ENCODE measurements at places on chromosomes 2 and 18.
A peak's percentile ranks its signal among the peaks of the same experiment; 100 is the strongest.

- DNase-seq, result no peak
Observed at GRCh38 chr18:43054815-43055519, 60.5 kb downstream of the RIT2 start.

DNA sequence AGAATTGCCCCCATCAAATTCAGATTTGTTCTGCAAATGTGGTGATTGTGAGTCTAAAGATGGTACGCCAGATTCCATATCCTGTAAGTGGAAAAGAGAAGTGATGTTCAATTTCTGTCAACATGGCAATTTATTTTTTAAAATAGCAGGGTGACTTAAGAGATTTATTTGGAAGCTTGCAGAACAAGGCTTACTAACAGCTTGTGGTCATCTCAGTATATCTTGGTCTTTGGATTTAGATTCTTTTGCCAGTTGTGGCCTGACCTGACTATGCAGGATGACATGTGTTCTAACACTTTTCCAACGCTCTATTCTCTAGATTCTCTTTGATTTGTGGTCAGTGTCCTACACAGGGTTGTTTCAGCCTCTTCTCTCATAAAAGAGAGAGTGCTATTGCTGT is 74.4 kb downstream of the MAP3K20 start:
- no peak for DNase-seq

DNA sequence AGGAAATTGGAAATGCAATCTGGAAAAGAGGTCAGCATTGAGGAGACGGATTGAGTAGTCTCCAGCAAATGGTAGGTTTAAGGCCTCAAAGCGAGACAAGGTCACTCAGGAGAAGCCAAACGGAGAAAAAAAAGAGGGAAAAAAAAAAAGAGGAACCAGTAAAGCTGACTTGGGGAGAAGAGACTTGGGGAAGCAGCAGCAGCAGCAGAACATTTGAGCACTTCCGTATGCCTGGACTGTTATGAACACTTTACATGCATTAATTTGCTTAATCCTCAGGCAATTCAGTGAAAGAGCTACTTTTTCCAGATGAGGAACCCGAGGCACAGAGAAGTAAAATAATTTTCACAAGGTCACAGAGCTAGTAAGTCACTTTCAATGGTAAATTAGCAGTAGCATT is 81.3 kb downstream of the OSBPL6 start:
- DNase-seq, result no peak

GRCh38 chr18:10207682-10208345 is 246.6 kb upstream of the APCDD1 start:
- DNase-seq, result no peak

DNA sequence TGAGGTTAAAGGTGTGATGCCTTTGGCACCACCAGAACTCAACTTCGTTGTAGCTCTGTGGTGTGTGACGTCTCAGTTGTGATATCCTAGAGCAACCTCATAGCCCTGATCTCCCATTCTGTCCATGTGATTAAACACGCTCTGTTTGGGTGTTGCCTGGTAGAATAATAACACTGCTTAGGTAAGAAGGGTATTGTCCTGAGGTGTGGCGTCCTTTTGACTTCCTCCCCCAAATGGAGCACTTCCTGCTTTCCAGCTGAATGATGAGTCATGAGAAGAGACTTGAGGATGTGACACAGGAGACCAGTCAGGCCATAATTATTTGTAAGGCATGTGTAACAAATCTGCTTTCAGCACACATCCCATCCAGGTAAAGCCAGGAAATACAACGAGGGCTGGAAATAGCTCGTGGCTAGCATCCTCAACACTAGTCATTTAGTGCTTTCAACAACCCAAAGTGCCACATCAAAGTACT is 100.7 kb downstream of the RAPGEF4 start:
- no peak for DNase-seq

DNA sequence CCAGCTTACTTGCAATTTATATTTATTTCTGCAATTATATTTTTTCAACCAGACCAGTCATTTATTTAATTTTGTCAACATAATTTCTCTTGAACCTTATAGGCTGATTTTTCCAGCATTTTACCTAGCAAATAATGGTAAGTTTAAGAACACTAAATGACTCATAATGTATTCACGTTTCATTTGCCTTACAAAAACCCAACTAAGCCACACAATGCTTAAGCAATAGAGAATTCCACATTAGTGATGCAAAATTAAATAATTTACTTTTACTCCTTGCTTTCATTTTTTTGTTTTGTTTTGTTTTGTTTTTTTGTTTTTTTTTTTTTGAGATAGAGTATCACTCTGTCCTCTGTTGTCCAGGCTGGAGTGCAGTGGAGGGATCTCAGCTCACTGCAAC is 110.4 kb upstream of the VRK2 start:
- no peak for DNase-seq

- no peak for DNase-seq
Observed at GRCh38 chr2:7703048-7703447, 785.8 kb downstream of the RNF144A start.

DNA sequence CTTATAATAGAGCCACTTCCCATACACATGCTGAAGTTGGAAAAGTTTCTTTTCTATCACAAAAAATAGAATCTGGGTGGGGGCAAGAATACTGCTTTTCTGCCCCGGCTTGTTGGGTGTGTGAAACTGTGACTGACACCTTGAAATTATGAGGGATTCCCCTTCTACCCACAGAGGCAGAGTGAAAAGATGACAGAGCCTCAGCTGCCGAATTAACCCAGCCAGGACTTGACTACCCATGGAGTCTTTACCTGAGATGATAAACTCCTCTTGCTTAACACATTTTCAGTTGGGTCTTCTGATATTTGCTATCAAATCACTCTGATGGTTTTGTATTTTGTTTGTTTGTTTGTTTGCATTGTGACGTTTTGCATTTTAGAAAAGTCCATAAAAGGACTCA is 66.0 kb upstream of the PMAIP1 start:
- peak; percentile 52 for DNase-seq
